Activated gamma-delta T cell treated with anti-CD3 and anti-CD28 coated beads, Interleukin-2, amount 50 U/mL, for 16 hours (primary cell): ENCODE measurements at places on chromosomes 1 and 21.

DNA sequence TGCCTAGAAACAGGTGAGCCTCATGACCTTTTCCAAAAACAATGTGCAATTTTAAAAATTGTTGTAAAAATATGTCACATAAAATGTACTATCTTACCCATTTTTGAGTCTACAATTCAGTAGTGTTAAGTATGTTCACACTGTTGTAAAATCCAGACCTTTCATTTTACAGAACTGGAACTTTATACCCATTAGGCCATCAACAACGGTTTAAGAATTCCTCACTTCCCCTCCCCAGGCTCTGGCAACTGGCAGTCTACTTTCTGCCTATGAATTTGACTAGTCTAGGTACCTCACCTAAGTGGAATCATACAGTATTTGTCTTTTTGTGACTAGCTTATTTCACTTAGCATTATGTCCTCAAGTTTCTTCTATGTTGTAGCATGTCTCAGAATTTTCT is 8.6 kb downstream of the CTSE start:
- DNase-seq: no peak

GRCh38 chr1:228317411-228317828 is 89.2 kb downstream of the TRIM11 start:
- DNase-seq: no peak

DNA sequence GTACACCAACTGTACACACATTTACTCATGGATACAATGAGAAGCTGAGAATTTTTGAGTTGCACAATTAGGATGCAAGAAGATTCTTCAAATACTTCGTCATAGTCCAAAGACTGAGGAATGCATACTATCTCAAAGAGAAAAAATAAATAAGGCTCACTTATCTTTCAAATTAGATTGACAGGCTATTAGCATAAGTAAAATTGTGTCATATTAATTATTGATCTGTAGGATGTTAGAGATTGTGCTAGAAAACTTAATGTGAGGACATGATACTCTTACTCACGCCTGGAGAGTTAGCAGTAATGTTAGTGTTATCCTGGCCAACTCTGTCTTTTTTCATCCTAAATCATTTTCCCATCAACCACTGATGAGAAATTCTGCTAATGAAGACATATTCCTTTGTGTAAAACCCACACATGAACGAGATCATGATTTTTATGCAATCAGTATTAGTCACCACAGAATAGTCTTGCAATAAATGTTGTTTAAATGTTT is 659.0 kb downstream of the LTN1 start:
- DNase-seq: no peak

- DNase-seq: no peak
These were observed 85.1 kb upstream of the PLXNA2 start for GRCh38 chr1:208329300-208329699.

DNA sequence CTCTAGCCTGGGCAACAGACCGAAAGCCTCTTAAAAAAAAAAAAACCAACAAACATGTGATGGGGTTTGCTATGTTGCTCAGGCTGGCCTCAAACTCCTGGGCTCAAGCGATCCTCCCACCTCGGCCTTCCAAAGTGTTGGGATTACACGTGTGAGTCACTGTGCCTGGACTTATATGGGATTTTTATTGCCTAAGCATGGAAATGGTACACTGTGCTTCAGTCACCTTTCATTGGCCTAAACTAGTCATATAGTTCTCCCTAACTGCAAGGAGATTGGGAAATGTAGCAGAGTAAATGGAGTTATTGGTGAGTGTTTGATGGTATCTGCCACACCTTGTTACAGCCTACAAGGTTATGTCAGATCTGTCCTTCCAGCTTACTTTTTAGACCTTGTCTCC is 17.2 kb upstream of the MEF2D start:
- no peak for DNase-seq
